Stimulated activated CD4-positive, alpha-beta T cell treated with anti-CD3 and anti-CD28 coated beads, Interleukin-12 subunit alpha, Interleukin-12 subunit beta, amount 100 ng/mL, for 4 hours (primary cell): ENCODE measurements at places on chromosomes 6 and 20.
A peak's percentile ranks its signal among the peaks of the same experiment; 100 is the strongest.

DNA sequence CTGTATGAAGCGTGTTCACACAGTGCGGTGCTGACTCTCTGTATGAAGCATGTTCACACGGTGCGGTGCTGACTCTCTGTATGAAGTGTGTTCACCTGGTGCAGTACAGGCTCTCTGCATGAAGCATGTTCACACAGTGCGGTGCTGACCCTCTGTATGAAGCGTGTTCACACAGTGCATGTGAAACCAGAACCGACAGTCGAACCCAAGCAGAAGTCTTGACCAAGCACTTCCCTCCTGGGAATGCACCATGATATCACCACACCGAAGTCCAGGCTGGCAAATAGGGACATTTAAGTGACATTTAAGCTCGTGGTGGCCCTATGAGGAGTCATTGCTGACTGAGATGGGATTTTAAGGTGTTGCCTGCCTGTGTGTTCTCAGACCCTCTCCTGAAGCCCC, 11.3 kb upstream of the SERPINB1 start:
- no peak for DNase-seq

- peak; percentile 10 for DNase-seq
Observed at GRCh38 chr6:146770965-146771735, 172.4 kb downstream of the ADGB start.

- DNase-seq: no peak
Observed at GRCh38 chr6:95203153-95203754, 374.1 kb upstream of the MANEA start.

DNA sequence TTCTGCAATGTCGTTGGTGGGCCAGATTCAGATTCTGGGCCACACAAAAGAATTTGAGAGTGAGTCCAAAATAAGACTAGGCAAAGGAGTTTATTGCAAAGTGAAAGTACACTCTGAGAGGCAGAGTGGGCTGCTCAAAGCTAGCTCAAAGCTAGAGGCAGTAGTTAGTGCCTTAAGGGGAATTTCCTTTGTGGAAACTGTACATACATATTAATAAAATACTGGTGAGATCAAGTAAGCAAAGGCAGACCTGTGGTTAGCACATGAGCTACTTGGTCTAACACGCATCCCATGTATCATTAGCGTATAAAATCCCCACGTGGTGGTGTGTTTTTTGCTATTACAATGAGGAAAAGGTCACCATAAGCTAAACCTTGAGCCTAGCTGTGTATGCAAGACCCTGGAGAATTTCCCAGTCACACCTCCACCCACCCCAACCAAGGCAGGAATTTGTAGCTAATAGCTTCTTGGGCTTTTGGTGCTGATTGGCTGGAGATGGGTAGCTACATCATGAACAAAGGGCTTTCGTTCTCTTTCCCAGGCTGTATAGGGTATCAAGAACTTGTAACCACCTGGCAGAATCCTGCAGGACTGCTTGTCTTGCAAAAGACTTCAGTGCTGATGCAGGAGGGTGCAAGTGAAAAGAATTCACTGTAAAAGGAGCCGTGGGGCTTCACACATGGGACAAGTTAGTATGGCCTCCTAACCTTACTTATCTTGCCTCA, 14.7 kb upstream of the TRIM26 start:
- DNase-seq: no peak

GRCh38 chr6:162217811-162218493, 509.6 kb downstream of the PRKN start:
- no peak for DNase-seq

DNA sequence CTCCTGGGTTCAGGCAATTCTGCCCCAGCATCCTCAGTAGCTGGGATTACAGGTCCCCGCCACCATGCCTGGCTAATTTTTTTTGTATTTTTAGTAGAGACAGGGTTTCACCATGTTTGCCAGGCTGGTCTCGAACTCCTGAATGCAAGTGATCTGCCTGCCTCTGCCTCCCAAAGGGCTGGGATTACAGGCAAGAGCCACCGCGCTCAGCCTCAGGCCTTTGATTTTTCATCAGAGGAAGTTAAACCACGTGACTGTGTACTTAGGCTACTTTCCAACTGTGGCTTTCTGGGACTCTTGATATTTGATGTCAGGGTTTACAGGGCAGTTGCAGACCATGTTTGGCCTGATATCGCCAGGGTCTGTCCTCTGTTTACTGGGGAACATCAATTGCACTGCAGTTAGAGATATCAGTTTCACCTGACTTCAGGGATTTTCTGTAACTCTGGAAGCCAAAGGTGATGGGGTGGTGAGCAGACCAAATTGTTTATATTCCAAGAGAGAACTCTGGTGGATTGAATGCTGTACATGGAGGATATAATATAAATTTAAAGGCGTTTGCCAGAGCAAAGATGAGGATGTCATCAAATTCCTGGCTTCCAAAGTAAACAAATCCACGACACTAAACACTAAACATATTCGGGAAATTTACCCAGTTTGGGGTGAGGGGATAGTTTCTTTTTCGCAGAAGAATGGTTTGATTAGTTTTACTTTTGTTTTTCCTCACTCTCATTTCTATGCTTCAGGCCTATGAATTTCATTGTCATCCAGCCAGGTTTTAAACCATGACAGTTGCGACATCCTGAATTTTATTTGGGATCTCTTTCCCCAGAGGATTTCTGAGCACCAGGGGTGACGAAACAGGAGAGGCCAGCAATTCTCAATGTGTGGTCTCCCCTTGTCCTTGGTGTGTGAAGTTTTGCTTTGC, 4.2 kb downstream of the PSMF1 start:
- no peak for DNase-seq

- no peak for DNase-seq
Observed at GRCh38 chr6:36978421-36979346, 7.3 kb downstream of the MTCH1 start.

DNA sequence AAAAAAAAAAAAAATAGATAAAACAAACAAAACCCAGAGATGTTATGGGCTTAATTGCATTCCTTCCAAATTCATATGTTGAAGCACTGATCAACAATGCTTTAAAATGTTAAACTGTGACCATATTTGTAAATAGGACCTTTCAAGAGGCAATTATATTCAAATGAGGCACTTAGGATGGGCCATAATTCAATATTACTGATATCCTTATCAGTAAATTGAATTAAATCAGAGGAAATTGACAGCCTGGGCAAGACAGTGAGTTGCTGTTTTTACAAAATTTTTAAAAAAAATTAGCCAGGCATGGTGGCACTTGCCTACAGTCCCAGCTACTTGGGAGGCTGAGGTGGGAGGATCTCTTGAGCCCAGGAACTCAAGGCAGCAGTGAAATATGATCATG, 364.1 kb downstream of the GJA1 start:
- no peak for DNase-seq

GRCh38 chr20:48102076-48102787, 317.0 kb upstream of the SULF2 start:
- DNase-seq: no peak

DNA sequence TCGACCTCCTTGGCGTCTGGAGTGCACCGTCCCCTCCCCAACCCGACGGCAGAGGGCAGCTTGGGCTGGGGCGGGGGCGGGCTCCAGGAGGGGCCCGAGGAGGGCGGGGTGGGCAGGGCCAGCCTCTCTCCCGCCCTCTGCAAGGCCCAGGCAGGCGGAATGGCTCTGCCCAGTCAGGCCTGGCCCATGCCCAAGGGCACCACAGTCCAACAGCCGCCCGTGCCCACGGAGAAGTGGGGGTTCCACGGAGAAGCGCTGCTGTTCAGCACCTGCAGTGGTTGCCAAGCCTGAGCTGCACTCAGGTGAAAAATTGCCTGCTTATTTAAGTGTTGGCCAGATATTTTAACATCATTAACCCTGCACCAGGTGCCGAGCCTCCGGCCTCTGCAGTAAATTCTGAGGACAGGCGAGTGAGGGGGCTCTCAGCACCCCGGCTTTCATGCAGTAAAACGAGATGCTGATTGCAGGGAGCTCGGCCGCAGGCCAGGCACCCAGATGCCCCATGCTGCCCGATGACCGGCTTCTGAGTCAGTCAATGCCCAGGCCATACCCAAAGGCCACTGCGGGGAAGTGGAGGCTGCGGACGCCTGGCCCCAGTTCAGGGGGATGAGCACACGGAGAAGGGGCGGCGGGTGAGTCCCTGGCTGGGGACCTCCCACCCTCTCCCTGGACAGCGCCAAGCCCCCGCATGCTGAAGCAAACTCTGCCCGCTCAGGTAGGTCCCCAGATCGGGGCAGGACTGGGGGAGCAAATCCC, at the start of gene SRMS:
Gene SRMS, minus strand, starts transcription at position 25 of the 756 bp plus-strand sequence. CDS start 286 bp downstream, outside the sequence.
- DNase-seq: no peak

- DNase-seq: no peak
Observed at GRCh38 chr6:55758156-55758937, 117.0 kb downstream of the BMP5 start.

GRCh38 chr6:3128356-3129108, 10.0 kb downstream of the BPHL start:
- no peak for DNase-seq

DNA sequence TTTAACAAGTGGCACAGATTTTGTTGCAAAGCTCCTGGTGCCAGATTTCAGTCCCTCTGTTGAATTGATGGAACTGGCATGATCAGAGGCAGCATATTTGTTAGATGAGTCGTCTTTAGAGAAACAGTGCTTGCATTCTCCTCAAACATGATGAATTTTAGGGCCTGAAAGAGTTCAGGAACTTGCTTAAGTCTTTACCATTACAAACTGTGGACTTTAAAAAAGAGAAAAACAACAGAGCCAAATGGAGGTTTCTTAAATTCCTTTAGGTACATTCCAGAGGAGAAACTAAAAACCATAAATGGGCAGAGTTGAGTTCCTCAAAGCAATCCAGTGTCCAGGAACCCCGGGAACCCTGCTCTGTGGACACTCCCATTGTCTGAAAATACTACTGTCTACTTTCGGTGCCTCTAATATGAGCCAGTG, 2.5 kb downstream of the GTF2H5 start:
- no peak for DNase-seq

DNA sequence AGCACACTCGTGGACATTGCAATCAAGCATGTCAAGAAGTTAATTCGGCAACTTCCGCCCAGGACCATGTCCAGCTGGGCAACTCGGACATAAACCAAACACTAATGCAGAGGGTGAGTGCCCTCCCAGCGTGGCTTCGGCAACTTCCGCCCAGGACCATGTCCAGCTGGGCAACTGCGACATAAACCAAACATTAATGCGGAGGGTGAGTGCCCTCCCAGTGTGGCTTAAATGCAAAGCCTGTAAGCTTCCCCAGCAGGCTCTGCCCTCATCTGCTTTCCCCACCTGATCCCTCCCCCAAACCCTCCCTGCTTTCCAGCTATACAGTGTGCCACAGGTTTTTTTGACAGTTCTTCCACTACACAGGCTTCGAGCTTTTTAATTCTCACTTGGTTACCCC, 143.4 kb downstream of the PXDC1 start:
- no peak for DNase-seq

DNA sequence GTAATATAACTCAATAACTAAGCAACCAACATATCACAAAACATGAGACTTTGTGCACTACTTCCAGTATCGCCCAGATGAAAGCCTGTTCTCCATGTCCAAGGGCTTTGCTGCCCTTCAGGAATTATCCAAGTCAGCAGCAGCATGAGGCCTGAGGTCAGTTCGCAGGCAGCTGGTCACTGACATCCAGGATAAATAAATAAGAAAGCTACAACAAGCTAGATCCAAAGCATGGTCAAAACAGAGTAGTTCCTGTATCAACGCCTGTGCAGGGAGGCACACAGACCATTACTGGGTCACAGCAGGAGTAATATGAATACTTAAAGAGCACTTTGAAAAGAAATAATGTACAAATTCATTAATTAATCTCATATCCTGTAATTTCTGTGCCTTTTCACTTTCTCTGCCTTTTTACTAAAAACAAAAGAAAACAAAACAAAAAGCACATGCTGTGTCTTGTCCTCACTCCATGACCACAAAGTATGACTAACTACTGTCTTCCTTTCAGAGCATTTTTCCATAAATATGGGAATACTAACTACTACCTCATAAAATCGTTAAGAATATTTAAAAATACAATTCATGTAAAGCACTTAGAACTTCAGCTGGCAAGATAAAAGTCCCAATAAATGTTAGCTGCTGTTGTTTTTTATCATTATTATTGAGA, 374.9 kb upstream of the IRAK1BP1 start:
- DNase-seq: no peak

- DNase-seq: no peak
Observed at GRCh38 chr6:151445482-151445881, 6.4 kb downstream of the RMND1 start.

DNA sequence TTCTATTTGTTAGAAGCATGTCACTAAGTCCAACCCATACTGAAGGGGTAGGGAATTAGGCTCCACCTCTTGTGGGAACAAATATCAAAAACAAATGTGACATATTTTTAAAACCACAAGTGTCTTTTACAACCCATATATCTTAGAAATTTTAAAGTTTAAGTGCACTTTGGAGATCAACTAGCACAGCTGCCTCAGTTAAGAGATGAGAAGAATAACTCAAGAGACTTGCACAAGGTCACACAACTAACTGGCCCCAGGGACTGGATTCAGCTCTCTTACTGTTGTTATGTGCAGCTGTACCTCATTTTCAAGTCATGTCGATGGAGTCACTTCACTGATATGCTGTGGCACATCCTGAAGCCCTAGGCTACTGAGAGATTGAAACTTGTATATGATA, 102.9 kb upstream of the BMP2 start:
- DNase-seq: no peak

- DNase-seq: peak; percentile 65
Observed at GRCh38 chr20:62804627-62805154, at the start of gene OGFR. OGFR (plus strand) TSS chr20:62804835; CDS start chr20:62804860, 25 bp downstream.

GRCh38 chr6:9620263-9620662, 794.6 kb downstream of the TFAP2A start:
- no peak for DNase-seq

- no peak for DNase-seq
Observed at GRCh38 chr6:24824142-24824938, 25.6 kb upstream of the ARMH2 start.

GRCh38 chr6:118867181-118867580, 26.8 kb upstream of the ASF1A start:
- DNase-seq: no peak

DNA sequence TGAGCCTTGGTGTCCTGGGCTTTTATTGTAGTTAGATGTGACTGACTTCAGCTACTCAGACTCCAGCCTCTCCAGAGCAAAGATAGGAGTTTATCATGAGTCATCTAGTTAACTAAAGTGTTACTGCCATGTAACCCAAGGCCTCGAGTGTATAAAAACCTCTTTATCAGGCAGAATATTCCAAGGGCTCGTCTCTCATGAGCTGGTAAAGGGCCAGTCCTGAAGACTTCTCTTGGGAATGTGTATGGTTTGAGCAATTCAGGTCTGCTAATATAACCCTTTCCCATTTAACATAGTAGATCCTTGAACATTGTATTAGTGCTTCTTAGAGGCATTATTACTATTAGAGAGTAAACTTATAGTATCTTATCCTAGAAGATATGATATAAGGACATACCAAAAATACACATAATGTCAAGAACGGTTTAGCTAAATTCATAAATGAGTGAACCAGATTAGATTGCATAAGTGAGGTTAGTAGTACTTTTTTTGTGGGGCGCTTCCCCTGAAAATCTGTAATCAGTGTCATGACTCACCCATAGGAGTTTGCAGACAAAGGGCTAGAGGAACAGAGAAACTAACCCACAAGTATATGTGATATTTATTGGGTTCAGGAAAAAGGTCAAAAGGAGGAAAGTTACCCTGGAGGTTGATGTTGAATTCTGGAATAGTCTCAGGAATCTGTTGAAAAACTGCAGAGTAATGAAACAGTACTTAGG, 16.0 kb downstream of the DSE start:
- no peak for DNase-seq
